ENCODE measurements at places on chromosomes 7 and 10.

GRCh38 chr10:69456880-69457693 is 5.8 kb downstream of the TSPAN15 start:
- DNase-seq = no peak

DNA sequence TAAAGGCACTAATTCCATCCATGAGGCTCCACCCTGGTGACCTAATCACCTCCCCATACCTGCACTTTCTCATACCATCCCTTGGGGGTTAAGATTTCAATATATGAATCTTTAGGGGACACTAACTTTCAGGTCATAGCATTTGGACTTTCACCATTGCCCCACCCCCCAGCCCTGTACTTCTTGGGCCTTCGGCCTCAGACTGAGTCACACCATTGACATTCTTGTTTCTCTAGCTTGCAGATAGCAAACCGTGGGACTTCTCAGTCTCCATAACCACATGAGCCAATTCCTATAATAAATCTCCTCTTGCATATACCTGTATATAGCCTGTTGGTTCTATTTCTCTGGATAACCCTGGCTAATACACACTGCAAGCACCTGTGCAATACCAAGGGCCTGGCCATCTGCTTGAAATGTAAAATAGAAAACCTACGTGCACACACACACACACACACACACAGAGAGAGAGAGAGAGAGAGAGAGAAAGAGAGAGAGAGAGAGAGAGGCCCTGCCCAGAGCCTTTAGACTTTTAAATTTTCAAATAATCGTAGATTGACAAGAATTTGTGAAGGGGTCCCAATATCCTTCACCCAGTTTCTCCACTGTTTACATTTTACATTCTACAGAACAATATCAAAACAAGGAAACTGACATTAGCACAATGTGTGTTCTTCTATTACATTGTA is 25.3 kb downstream of the ANXA8 start:
- DNase-seq = no peak

DNA sequence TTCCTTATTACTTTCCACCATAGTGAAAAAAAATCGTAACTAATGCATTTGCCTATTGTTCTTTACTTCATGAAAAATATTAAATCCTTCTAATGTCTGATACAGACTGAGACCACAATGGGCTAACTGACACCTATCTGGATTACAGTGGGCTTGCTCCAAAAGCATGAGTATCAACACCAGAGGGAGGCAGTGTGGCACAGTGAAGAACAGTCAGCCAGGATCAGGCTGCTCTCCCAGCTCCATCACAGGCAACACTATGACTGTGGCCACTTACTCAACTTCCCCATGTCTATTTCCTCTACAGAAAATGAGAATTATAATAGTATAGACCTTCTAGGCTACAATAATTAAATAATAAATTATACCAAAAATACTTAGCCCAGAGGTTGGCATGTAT is 97.2 kb downstream of the SLC25A13 start:
- DNase-seq = no peak

GRCh38 chr10:11602919-11603523 is 8.4 kb downstream of the USP6NL start:
- DNase-seq = no peak

- DNase-seq = no peak
Observed at GRCh38 chr7:80679921-80680907, 41.8 kb downstream of the CD36 start.

DNA sequence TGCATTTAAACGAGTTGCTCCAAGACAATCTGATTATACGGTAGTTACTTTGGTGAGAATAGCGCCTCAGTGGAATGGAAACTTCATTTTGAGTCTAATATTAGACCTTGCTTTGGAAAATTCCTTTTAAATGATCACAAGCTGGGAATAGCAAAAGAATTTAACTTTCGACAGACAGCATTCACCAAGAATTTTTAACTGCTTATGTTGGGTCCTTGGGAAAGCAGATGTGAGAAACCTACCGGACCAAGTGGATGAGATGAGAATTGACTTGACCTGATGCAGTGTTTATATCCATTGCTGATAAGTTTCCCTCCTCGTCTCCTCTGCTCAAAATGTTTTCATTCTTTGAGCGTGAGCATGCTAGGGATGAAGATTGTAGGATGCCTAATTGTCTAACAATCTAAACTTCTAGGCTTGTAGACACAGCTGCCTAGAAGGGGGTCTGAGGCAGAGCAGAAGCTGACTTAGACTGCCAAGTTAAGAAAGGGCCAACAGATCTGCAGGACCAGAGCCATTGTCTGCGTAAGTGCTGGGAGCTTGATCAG is 126.9 kb downstream of the CNNM2 start:
- DNase-seq = no peak

GRCh38 chr10:129871966-129872365 is 92.1 kb downstream of the EBF3 start:
- DNase-seq = no peak

DNA sequence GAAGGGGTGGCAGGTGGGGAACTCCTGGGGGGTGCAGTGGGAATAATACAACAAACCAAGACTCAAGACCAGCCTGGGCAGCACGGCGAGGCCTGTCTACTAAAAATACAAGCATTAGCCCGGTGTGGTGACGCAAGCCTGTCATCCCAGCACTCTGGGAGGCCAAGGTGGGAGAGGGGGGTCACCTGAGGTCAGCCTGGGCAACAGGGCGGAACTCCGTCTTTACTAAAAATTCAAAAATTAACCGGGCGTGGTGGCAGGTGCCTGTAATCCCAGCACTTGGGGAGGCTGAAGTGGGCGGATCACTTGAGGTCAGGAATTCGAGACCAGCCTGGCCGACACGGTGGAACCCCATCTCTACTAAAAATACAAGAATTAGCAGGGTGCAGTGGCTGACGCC is 48.4 kb upstream of the ELFN1 start:
- DNase-seq = no peak

DNA sequence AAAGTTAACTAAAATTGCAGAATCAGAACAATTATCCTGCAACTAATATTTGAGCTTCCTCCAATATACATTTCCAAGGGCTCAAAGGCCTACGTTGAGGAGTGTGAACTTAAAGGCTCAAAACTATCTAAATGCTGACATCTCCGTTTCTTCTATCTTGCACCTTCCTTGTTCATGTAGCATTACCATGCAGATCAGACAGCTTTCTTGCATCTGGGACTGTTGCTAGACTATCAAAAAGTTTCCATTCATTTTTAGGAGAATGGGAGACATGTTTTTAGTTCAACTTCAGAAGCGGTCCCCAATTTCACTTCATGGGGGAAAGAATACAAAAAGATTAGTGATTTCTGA is 2.9 kb downstream of the ANKRD1 start:
- DNase-seq = no peak

DNA sequence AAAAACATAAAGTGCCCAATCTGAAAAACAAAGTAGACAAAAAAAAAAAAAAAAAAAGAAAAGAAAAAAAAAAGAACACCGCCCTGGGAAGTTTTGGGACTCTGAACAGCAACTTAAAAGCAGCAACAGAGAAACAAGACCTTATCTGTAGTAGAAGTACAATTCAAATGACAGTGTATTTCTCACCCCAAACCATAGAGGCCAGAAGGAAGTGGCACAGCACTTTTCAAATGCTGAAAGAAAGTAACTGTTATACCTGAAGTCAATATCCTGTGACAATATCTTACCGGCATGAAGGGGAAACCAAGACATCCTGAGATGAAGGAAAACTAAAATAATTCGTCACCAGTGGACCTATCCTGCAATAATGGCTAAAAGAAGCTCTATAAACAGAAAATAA is 112.1 kb downstream of the DNAJC1 start:
- no peak for DNase-seq
